8988T (cell line): ENCODE measurements at places on chromosomes 1 and 21.

DNA sequence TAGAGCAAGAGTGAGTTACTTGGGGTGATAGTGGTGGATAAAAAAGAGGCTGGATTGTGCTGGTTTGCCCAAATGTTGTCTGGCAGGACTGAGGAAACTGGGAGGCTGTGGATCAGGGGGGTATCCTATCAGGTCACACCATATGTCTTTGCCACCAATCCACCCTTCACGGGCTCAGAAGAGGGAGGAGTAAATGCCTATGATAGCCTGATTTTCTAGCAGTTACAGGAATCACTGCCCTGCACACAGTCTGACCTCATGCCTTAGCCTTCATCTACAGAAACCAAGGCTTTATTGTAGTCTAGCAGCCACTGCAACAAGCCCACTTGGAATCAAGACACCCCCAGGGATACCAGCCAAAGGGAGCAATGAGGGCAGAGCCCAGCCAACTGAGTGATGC is 51.8 kb downstream of the ATP1A1 start:
- no peak for DNase-seq

- DNase-seq, result no peak
Observed at GRCh38 chr1:101105877-101106276, 80.3 kb upstream of the DPH5 start.

- DNase-seq, result no peak
Observed at GRCh38 chr1:101667761-101668160, 329.0 kb downstream of the OLFM3 start.

- DNase-seq, result peak; percentile 41
Observed at GRCh38 chr1:75724472-75725022, at the start of gene ACADM. Gene ACADM, plus strand, starts transcription at chr1:75724709. Its CDS starts 79 bp downstream, at chr1:75724788.

DNA sequence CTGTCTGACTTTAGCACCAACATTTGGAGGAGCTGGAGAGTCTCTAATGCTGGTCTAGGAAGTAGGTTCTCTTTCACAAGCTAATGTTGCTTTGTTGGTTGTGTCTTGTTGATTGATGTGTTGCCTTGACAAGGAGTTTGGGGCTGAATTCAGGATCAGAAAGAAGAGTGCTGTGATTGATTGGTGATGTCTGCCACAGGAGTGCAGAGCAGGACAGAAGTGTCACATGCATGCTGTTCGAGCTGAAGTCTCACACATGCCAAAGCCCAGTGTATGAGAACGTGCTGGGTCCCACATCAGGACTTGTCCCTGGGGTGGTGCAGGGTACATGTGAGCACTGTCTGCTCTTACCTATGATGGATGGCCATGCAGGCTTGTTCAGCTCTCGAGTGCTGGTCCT is 694.4 kb downstream of the MATN1 start:
- no peak for DNase-seq

- no peak for DNase-seq
Observed at GRCh38 chr1:215986401-215986800, 419.3 kb downstream of the KCTD3 start.

DNA sequence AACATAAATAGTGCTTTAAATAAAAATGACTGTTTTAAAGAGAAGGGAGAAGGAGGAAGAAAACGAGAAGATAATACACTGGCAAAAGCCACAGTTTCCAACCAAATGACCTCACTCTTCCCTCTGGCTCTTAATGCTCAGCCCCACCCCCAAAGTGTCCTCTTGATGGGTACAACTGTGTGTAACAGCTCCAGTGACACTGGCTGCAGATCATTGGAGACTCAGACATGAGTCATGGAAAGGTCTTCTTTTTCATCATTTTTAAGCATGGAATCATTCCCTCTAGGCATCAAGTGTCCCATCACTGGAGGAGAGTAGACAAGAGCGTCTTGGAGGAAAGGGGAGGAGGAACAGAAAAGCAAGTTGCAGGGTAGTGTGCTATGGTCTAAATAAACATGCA is 333.0 kb downstream of the PAPPA2 start:
- DNase-seq, result no peak

DNA sequence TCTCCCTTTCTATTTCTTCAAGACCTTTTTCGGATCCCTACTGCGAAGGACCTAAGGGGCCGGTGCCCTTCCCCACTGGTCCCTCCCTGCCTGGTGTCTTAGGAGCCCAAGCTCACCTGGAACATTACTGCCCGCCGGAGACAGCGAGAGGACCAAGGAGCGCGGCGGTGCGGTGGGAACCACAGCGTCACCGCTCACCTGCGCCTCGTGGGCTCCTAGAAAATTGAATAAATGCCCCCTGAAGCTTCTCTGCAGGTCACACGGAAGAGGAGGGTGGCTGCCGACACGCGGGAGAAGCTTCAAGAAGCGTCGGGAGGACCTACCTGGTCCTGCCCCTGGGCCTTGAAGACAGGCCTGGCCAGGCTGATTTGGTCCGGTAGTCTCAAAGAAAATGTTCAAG is 65.2 kb downstream of the PPIAL4A start:
- no peak for DNase-seq

GRCh38 chr21:17708522-17709265 is 96.0 kb upstream of the BTG3 start:
- DNase-seq, result no peak

DNA sequence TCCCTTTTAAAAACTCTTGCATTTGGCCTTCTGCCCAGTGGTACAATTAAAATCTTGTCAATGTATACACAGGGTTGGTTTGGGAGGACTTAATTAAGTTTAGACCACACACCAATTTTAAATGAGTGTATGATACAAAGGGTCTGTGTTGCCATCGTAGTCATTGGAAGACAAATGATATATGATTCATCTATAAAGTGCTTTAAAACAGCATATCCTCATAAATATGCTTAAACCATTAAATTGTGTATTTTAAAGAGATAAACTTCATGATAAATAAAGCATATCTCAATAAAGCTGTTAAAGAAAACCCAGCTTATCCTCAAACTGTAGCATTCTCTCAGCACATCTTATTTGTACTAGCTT is 69.5 kb downstream of the LUZP1 start:
- DNase-seq, result no peak

DNA sequence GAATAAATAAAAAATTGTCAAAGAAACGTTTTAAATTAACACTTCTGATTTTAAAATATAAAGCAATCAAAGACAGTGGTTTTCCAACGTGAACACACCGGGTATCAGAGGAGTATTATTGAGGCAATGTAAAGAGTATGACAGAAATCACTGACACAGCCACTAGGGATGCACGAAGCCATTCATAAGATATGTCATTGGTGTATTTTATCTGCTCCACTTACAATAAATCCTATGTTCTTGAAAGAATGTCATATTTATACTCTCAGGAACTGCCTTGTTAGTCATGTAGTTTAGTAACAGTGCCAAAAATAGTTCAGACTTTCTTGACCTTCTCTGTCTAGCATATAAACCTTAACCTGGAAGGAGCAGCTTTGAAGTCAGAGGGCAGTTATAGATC is 835.0 kb upstream of the NCAM2 start:
- DNase-seq, result no peak

DNA sequence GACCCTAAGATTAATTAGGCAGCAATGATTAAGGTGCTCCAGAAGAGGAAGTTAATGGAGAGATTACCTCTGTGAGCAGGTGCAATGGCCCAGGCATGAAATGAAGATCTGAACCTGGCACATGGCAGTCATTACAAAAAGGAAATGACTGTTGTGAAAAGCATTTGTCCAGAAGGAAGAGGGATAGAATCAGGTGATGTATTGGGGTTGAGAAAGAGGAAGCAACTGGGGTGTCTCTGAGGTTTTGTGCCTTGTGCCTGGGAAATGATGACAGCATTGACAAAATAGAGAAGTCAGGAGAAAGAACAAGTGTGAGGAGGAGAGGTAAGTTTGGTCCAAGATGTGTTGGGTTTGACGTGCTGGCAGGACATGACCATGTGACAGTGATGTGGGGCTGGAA is 5.6 kb downstream of the CRCT1 start:
- no peak for DNase-seq

DNA sequence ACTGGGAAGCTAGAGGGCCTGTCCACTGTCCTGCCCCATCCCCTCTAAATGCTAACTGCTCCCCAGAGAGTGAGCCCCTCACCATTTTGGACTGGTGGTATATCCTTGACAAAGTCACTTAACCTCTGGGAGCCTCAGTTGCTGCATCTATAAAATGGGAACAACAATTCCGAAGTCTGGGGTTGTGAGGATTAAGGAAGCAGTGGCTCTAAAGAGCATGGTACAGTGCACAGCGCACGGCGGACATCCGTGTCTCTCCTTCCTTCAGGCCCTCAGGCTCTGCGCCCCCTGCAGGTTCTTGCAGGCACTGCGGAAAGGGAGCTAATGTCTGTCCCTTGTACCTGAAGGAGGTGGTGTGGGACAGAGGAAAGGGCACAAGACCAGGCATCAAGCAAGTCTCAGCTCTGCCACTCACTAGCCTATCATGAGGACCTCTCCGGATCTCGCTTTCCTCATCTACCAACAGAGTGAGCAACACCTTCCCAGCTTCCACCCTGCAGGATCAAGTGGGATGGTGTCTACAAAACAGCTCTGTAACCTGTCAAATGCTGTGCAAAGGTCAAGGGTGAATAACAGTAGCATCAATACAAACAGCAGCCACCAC is 20.1 kb downstream of the ECE1 start:
- DNase-seq, result peak; percentile 71

- DNase-seq, result no peak
Observed at GRCh38 chr1:196115646-196116045, 492.6 kb downstream of the KCNT2 start.

GRCh38 chr1:227955808-227956207 is 8.1 kb upstream of the WNT9A start:
- no peak for DNase-seq

DNA sequence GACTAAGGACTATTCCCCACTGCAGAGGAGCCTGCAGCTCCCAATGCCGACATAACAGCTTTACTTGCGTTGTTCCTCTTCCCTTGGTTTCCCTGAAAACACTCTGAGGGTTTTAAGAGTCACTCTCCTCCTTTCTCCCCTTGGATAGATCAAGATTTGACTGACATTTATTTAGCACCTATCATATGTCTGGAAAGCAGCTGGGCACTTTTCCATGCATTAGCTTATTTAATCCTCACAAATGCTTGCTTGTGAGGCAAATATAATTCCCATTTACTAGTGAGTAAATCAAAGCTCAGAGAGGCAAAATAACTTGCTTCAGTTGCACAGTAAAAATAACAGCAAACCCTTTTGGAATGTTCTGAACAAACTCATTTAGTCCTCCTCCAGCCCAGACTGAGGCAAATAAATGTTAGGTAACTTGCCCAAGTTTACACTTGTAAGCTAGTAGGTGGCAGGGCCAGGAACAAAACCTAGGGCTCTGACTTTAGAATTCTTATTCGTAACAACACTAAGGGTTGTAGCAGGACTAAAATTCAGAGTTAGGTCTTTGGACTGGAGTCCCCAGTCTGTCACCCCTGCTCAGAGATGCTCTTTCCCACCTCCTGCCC is 81.4 kb downstream of the KCND3 start:
- no peak for DNase-seq

GRCh38 chr1:153534226-153534924 is 1.4 kb downstream of the S100A6 start:
- no peak for DNase-seq

GRCh38 chr21:35159881-35160280 is 110.8 kb upstream of the RUNX1 start:
- no peak for DNase-seq

DNA sequence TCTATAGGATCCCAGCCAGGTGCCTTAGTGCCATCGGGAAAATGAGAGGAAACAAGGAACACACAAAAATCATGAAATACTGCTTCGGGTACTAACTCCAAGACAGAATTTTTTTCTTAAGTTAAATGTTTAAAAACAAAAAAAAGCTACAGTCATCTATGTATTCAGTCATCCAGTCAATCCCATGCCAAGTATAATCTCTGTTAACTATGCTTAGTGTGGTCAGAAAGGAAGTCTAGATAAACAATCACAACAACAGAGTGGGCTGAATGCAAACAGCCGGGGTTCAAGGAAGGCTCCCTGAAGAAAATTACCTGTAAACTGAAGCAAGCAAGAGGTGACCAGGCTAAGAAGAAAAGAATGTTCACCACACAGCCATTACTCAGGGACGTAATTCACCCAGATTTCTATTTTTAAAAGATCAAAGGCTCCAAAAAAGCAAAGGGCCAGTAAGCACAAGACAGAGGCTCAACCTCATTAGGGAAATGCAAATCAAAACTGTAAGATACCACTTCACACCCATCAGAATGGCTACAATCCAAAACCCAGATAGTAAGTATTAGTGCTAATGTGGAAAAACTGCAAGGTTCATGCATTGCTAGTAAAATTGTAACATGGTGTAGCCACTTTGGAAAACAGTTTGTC is 53.0 kb downstream of the RERE start:
- DNase-seq, result no peak

DNA sequence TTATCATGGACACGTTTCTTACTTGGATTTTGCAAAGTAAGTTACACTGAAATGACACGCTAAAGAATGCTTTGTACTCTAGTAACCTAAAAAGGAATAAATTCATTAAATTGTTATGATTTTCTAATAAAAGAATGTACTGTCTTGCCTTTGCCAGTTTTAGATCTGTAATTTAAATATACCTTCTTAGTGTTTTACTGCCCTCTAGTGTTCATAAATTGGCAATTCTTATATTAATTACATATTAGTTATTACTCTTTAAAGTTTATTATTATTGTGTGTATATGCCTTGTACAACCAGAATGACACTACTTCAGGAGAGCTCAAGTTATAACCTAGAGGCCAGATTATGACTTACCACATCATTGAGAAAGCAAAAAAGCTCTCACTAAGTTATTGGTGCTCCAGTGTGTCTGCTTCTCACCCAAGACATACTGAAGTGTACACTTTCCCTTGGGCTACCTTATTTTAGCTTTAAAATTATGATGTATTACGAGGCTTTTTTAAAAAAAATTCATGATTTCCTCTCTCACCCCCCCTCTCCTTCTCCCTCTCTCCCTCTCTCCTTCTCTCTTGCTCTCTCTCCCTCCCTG is 169.9 kb downstream of the HS2ST1 start:
- no peak for DNase-seq

- DNase-seq, result no peak
Observed at GRCh38 chr21:34085129-34085528, 11.8 kb downstream of the MRPS6 start.

DNA sequence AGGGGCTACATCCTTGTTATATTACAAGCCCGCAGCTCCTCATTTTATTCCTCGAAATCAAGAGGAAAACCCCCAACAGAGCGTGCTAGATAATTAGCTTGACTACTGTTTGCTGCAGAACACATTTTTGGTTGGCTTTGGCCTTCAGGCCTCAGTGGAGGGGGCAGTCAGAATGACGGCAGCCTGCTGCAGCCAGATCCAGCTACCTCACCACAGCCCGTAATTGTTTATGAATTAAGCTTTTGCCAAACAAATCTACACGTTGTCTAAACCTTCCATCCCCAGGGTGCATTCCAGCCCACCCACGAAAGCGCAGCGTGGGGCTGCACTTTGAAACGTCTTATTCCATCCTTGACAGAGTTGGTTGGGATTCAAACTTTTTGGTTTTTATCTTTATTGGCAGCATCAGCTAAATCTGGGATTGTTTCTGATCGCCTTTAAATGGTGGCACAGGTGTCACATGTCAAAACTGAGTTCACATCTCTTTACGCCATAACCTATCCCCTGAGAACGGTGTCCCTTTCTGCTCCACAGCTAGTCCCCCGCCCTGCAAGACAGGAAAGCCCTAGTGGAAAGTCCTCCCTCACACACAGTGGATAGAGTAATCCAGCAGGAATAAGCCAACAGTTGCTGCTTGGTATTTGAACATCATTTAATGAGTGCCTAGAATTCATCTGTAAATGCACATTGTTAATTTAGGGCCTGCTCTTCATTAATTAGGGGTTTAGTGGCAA is 195.5 kb downstream of the LMO4 start:
- no peak for DNase-seq
